Skeletal muscle cell (primary cell): ENCODE measurements at places on chromosomes 2 and 18.

GRCh38 chr2:191631754-191632153, 46.2 kb upstream of the NABP1 start:
- DNase-seq: peak; percentile 78

- DNase-seq: no peak
Measured at GRCh38 chr18:46401486-46402070, 255.4 kb downstream of the LOXHD1 start.

DNA sequence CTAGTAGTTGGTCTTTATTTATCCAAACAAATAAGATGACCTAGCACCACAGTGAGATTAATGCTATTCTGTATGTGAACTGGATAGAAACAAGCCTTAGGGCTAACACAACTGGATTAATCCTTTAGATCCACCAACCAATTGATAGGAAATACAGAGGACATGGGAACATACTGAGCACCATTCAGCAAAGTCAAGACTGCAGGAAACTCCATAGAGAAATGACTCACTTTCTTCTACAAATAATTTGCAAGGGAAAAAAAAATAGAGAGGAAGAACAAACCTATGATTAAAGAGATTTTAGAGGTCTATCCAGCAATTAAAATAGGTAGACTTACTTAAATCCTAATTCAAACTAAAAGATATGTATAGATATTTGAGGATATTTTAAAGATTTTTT, 23.9 kb downstream of the WDFY1 start:
- no peak for DNase-seq

DNA sequence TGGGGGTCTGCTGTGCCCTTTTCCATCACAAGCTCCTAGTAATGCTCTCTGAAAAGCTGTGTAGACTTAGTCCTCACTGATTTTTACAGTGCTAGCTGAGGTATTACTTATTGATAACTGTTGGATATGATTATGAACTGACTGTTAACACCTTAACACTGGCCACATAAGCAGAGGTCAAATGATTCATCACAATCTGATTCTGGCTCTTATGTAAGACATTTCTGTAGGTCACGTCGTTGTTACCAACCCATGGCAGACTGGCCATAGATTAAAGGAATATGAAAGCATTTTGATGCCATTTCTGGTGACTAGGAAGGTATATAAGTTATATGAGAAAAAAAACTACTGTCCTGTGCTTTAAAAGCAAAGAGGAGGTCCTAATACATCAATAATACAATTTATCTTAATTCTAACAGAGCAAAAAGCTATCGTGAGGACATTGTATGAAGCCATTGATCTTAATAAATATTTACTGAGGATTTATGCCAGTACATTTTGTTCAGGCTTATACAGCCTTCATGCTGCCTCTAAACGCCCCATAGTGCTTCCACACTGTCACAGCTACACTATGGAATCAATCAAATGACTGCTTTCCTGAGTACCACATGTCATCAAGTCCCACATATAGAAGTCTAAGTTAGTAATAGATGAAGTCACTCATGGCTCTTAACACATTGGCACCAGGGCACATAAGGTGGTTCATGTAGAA, 6.9 kb upstream of the RND3 start:
- DNase-seq: no peak

DNA sequence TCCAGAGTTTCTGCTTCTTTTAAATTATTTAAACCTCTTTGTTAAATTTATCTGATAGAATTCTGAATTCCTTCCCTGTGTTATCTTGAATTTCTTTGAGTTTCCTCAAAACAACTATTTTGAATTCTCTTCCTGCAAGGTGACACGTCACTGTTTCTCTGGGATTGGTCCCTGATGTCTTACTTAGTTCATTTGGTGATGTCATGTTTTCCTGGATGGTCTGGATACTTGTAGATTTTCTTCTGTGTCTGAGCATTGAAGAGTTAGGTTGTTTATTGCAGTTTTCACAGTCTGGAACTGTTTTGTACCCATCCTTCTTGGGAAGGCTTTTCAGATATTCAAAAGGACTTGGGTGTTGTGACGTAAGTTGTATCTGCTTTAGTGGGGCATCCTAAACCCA, 172.3 kb upstream of the KCNJ3 start:
- DNase-seq: no peak

DNA sequence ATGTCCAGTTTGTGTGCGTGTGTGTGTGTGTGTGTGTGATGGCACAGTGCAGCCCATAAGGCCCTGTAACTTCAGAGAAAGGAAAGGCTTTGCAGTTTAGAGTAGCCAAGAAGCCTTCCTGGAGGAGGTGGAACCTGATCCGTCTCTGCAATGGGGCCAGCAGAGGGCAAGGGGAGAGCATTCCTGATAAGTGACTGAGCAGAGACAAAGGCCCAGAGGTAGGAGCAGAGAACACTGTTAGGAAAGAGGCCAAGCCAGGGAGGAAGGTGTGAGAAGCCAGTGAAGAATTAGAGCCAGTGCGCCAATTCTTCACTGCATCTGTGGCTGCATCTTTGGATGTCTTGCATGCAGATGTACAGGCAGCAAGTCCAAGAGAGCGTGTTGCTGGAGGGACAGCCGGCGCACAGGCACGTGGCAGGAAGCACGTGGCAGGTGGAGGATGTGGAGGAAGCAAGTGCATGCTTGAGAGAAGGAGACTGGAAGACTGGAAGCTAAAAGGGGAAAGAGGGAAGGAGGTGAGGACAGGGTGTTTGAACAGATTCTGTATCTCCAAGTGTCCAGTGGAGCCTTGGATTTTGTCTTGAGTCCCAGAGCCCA, 196.3 kb downstream of the CTIF start:
- DNase-seq: no peak

- DNase-seq: no peak
Measured at GRCh38 chr18:39845106-39845505, 2109.9 kb upstream of the PIK3C3 start.

- no peak for DNase-seq
Measured at GRCh38 chr2:41936771-41937463, 110.9 kb upstream of the PKDCC start.

- DNase-seq: no peak
Measured at GRCh38 chr2:152038441-152038958, 60.3 kb downstream of the CACNB4 start.
